ENCODE measurements at places on chromosomes 11 and 22.
A peak's percentile ranks its signal among the peaks of the same experiment; 100 is the strongest.

DNA sequence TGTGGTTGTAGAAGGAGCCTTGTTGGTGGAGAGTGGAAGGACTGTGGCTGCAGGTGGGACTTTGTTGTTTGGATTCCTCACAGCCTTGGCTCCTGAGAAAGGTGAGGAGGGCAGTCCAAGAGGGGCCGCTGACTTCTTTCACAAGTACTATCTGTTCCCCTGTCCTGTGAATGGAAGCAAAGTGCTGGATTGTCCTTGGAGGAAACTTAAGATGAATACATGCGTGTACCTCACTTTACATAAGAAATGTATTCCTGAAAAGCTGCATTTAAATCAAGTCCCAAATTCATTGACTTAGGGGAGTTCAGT, 2.4 kb downstream of the FUT4 start:
- DNase-seq: no peak

- no peak for DNase-seq
These were observed 444.8 kb downstream of the SOX6 start for GRCh38 chr11:15911377-15912044.

GRCh38 chr11:73376803-73377629, 817 bp downstream of the RELT start:
- DNase-seq: peak; percentile 25

DNA sequence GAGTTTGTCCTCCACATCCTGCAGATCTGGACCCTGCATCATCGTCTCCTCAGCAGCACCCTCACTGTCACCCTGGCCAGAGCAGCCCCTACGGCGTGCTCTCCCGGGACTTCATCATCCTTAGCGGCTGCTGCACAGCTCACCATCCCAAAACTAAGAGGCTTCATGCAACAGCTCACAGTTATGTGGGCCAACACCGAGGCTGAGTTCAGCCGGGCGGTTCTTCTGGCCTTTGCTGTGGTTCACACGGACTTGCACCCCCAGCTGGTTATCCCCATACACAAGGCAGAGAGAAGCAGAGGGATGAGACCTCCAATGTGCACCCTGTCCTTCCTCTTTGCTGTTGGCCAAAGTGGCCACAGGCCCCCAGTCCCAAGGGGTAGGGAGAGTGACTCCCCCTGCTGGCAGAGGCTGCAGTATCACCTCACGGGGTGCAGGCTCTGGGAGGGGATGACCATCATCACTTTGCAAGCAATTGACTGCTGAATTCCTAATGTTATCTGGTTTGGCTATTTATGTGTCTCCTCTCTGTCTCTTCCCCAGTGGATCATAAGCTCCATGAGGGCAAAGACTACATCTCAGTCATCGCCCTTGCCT, 276.8 kb downstream of the BRD1 start:
- DNase-seq: no peak

GRCh38 chr11:37280200-37280599, 682.2 kb upstream of the RAG2 start:
- DNase-seq: no peak

DNA sequence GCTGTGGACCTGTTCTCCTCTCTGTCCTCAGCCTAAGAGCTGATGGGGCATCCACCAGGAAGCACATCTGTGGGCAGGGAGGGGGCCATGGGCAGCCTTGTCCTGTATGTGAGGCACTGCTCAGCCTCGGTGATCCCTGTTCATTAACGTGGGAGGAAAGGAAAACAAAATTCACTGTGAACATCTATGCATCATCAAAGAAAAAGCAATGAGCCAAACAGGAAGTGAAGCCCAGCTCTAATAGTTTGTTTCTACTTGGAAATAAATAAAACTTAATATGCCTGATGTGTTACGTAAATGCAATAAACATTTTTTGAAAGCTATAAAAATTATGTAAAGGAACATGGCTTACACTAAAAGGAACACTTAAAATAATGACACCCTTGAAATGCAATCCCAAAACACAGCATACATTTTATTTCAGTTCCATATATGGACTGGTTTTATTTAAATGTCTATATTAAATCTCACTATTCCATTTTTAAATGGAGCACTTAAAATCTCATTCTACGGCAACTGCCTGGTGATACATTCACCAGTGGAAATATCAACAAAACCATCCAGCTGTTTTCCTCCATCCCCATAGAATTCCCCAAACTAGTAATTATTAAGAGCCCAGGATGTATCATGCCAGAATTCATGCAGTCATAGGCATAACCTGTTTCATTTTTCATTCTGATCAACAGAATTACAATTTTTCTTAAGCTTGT, 78.3 kb downstream of the ZNF280B start:
- no peak for DNase-seq

DNA sequence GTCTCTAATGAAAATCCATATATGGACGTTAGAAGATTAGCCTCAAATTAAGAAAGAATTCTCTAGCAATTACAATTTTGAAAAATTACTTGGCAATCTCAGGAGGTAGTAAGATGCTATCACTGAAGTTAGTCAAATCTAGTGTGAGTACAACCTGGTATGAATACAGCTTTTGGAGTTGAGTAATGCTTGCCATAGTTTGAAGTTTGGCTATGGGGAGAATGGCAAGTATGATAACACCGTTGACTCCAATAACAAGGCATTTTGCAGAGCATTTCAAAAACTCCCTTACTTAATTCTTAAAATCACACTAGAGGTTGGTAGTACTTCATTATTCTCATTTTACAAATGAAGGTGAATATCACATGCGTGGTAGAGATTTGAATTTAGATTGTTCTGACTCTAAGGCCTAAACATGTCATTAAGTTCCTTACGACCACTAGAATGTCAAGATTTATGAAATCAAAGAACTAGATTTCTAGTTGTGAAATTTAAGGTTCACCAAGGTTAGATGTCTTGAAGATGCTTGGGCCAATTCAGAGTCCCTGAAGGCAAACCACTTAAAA, 355.4 kb downstream of the ETS1 start:
- DNase-seq: no peak

DNA sequence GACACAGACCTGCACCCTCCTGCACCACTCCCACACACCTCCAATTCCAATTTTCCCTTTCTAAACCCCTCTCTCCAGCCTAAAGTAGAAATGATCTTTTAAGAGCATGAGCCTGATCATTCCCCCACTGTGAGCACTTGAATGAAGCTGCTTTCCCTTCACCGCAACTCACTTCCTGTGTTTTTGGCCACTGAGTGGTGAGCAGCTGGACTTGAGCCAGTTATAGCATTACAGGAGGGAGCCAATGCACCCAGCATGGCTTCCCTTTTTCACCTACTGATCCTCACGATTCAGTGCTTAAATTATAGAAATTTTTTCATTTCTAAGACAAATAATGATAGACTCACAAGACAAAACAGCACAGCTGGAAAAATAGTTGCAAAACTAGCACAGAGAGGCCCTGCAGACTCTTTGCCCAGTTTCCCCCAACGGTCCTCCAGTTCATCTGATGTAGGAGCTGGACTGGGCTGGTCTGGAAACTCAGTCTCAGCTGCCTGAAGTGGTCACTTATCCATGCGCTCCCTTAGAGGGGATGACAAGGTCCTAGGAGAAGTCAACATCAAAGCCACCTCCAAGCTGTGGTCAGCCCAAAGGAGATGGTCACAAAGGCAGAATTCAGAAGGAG, 9.7 kb upstream of the APOL4 start:
- no peak for DNase-seq

GRCh38 chr11:72793076-72793424, 797 bp downstream of the STARD10 start:
- no peak for DNase-seq

- no peak for DNase-seq
These were observed 3.7 kb upstream of the NUCB2 start for GRCh38 chr11:17272801-17273200.

GRCh38 chr11:43567396-43567975, 113.1 kb upstream of the HSD17B12 start:
- DNase-seq: no peak

DNA sequence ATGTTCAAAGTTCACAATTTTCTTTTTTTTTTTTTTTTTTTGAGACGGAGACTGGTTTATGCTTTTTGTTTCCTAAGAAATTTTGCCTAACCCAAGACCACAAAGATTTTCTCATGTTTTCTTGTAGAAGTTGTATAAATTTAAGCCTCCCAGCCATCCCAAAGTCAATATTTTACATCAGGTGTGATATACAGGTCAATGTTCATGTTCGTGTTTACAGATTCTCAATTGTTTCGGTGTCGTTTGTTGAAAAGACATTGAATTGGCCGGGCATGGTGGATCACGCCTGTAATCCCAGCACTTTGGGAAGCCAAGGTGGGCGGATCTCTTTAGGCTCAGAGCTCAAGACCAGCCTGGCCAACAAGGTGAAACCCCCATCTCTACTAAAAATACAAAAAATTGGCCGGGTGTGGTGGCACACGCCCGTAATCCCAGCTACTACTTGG, 15.4 kb downstream of the FRMD8 start:
- no peak for DNase-seq

- no peak for DNase-seq
These were observed 97.3 kb downstream of the PDHX start for GRCh38 chr11:35013514-35014233.

- DNase-seq: peak; percentile 49
These were observed 36.2 kb downstream of the TBC1D22A start for GRCh38 chr22:46798366-46799350.

GRCh38 chr11:123704341-123704740, 37.1 kb downstream of the ZNF202 start:
- no peak for DNase-seq

GRCh38 chr22:31488988-31489617, 539 bp downstream of the EIF4ENIF1 start:
- DNase-seq: no peak

DNA sequence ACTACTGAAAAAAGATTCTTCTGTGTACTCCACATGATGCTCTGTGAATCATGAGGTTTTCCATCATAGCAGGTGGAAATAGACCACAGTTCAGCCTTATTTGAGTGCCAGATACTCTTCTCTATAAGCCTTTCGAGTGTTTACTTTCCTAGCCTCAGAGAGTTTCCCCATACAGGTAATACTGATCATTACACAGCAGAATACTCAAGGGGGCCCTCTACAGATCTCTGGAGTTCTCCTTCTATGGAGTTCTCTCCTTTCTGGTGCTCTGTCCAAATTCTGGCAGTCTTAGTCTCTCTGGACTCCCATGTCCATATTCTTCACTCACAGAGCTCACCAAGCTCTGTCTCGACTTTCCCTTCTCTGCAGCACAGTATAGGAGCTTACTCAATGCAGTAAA, 175.7 kb upstream of the CARD18 start:
- DNase-seq: no peak

- DNase-seq: no peak
These were observed 82.1 kb downstream of the FBLN1 start for GRCh38 chr22:45584621-45585436.

DNA sequence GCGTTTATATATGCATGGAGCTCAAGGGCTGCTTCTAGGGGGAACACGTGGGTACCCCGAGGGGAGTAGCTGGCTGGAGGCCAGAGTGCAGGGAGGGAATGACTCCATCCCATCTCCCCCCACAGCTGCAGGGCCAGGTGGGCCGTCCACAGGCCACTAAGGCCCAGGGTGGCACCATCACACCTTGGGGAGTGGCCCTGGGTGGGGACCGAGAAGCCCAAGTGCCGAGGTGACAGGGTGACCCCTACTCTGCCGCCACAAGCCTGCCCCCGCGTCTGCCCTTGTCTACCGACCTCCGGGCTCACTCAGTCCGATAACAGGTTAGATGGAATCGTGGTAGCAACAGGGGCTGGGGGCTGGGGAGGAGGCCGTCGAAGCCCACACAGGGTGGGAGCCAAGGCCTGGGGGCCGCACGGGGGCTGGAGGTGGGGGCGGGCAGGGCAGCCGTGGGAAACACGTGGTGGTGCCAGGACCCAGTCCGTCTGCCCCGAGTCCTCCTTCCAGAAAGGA, 125.7 kb downstream of the KCNQ1OT1 start:
- no peak for DNase-seq

DNA sequence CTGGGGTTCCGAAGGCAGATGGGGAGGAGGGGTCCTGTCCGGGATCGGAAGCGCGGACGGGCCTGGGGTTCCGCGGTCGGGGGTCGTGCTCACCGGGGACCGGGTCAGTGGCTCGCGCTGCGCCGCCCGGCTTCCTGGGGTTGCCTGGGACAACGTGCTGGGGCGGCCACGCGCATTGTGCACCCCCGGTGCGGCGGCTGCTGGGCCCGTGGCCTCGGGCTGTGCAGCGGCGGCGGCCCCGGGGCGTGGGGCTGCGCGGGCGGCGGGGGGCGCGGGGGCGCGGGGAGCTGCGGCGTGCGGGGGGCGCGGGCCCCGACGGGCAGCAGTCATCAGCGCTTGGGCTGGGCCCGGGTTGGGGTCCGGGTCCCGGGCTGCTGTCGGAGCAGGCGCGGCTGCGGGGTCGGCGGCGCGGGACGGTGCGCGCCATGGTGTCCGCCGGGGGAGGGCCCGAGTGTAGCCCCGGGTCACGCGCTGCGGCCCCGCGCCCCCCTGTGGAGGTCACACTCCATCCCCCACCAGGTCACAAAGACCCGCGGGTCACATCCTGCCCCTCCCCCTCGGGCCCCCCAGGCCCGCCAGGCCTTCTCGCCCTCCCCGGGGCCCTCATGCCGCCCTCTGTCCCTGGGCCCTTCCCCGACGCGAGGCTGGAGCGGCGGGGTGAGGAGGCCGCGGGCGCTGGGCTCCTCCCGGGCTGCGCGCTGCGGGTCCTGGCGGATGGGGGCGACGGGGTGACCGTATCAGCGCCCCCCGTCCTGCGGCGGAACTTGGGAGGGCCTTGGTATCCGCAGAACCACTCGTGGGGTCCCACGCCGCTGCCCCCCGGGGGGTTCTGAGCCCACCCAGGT, at the start of gene TTLL8:
Gene TTLL8, minus strand, starts transcription at position 238 of the 845 bp plus-strand sequence.
- no peak for DNase-seq

GRCh38 chr11:103737747-103738146, 298.7 kb upstream of the DDI1 start:
- DNase-seq: no peak

GRCh38 chr11:61121192-61121831, 19.0 kb downstream of the CD5 start:
- DNase-seq: no peak

DNA sequence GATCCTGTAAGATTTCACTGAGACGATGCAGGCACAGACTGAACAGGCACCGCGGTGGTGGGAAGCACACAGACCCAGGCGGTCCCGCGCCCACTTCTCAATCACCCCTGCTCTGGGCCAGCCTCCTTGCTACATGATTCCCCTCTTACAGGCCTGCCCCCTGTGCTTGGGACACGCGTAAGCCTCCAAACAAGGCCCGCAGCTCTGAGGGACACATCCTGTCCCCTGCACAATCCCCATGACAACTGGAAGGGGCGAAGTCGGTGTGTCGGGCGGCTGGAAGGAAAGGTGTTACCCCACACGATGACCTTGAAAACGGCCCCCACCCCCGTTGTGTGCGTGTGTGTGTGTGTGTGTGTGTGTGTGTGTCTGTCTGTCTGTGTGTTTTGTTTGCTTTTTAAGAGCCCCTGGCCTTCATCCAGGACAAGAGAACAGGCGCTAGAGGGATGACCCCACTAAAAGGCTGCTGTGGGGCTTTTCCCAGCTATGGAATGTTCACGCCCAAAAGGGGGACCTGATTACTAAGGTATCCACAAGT, 13.1 kb downstream of the CELSR1 start:
- DNase-seq: no peak

GRCh38 chr11:45332276-45332934, 46.3 kb upstream of the SYT13 start:
- no peak for DNase-seq
